NCI-H446 (cell line): ENCODE measurements at places on chromosomes 7 and 10.

DNA sequence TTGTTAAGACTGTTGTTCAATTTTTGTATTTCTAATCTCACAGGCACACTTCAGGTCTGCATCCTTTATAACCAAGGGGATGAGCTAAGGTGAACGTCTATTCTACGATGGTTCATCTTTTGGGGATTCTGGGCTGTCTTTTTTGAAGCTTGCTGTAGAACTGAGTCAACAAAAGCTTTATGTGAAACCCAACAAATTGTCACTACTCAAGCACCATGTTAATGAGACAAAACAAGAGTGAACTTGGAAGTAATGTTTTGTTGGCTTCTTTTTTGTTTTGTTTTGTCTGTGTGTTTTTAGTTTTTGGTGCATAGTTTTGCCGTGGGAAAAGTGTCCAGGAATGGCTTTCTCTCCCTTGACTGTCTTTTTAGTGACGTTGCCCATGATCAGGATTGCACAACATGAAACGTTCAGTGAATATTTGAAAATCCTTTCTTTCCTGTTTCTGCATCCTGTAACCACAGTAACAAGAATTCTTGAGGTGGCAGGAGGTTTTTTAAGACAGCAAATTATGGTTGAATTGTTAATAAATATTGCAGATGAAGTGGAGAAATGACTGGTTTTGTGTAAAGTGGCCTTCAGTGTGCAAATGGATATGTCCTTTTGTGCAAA, 65.6 kb downstream of the WIPF3 start:
- no peak for DNase-seq

GRCh38 chr7:93938293-93938692, 16.8 kb downstream of the GNG11 start:
- DNase-seq, result no peak

GRCh38 chr10:61160253-61160652, 216.3 kb upstream of the RHOBTB1 start:
- DNase-seq, result no peak

- no peak for DNase-seq
Measured at GRCh38 chr7:131607291-131608115, 51.1 kb upstream of the PODXL start.

GRCh38 chr7:72321081-72321480, 91.1 kb downstream of the CALN1 start:
- DNase-seq, result no peak

- DNase-seq, result no peak
Measured at GRCh38 chr7:36441344-36442022, 51.8 kb downstream of the ANLN start.
